ENCODE measurements at places on chromosomes 3 and 15. TPM values are rescaled to one million over a fixed set of nuclear protein-coding genes. Genes with fewer than 3 reads are reported as not detected.

VIPR1 gene
- 7.0 TPM for total RNA-seq

IGF1R gene
- 87.8 TPM for total RNA-seq

ZCWPW2 gene
- total RNA-seq = 1.1 TPM

CSPG4 gene
- total RNA-seq = 136 TPM

IL5RA gene
- 0.81 TPM for total RNA-seq

MYL3 gene
- 3.6 TPM for total RNA-seq

ROPN1 gene
- not detected for total RNA-seq

SUSD5 gene
- 0.69 TPM for total RNA-seq

CLDN1 gene
- total RNA-seq = 0.50 TPM

NTRK3 gene
- total RNA-seq = 1.2 TPM

LMCD1 gene
- total RNA-seq = 17.6 TPM

OXSM gene
- total RNA-seq = 7.9 TPM

CADPS gene
- total RNA-seq = 0.31 TPM

C3orf49 gene
- not detected for total RNA-seq

EHD4 gene
- total RNA-seq = 10.0 TPM

SERPINI2 gene
- total RNA-seq = not detected

C3orf85 gene
- not detected for total RNA-seq

CCPG1 gene
- 48.2 TPM for total RNA-seq

MKRN2OS gene
- total RNA-seq = not detected

C3orf52 gene
- 3.4 TPM for total RNA-seq

P2RY14 gene
- 90.5 TPM for total RNA-seq

GREM1 gene
- 64.8 TPM for total RNA-seq

TNK2 gene
- total RNA-seq = 20.2 TPM

PPARG gene
- 3.9 TPM for total RNA-seq

SLC22A13 gene
- total RNA-seq = 0.54 TPM

ZNF502 gene
- 5.0 TPM for total RNA-seq

PRKCD gene
- 6.1 TPM for total RNA-seq

THRB gene
- total RNA-seq = 61.9 TPM

PIERCE2 gene
- 3.3 TPM for total RNA-seq

Measured in gastroesophageal sphincter (tissue), 4 donors.